KG1 (cell line): ENCODE measurements at places on chromosomes 1 and 21.

- DNase-seq = no peak
These were observed 32.1 kb upstream of the HIVEP3 start for GRCh38 chr1:41950820-41951219.

GRCh38 chr1:83760226-83761021, 238.5 kb downstream of the TTLL7 start:
- no peak for DNase-seq

DNA sequence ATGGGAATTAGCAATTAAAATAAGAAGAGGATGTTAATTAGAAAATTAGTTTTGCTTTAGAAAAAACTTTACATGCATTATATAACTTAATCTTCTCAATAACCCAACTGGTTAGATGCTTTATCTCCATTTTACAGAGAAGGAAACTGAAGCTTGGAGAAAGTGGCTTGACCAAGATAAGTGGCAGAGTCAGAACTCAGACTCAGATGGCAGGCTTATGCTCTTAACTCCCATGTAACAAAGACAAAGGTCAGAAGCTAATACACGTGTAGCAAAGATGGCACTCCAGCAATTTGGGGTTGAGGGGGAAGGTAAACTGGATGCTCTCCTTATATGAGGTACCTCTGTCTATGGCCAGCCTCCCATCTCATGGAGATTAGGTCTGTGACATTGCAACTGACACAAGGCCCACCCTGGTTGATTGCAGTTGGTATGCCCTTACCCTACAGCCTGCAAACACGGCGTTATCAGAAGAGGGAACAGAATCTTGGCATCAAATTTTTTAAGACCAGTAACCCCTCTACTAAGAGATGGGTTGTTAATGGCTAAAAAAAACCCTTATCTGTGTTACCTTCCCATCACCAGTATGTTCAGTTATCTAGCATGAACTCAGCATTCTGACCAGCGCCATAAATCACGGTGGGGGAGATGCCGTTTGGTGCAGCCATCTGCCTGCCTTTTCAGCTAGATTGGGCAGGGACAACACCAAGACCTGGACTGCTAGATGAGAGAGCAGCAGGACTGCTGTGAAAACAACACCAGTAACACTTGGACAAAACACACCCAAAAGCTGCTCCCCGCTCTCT, 97.0 kb downstream of the UBR4 start:
- DNase-seq = no peak

- no peak for DNase-seq
These were observed 20.8 kb upstream of the TSNAX start for GRCh38 chr1:231507476-231508355.

DNA sequence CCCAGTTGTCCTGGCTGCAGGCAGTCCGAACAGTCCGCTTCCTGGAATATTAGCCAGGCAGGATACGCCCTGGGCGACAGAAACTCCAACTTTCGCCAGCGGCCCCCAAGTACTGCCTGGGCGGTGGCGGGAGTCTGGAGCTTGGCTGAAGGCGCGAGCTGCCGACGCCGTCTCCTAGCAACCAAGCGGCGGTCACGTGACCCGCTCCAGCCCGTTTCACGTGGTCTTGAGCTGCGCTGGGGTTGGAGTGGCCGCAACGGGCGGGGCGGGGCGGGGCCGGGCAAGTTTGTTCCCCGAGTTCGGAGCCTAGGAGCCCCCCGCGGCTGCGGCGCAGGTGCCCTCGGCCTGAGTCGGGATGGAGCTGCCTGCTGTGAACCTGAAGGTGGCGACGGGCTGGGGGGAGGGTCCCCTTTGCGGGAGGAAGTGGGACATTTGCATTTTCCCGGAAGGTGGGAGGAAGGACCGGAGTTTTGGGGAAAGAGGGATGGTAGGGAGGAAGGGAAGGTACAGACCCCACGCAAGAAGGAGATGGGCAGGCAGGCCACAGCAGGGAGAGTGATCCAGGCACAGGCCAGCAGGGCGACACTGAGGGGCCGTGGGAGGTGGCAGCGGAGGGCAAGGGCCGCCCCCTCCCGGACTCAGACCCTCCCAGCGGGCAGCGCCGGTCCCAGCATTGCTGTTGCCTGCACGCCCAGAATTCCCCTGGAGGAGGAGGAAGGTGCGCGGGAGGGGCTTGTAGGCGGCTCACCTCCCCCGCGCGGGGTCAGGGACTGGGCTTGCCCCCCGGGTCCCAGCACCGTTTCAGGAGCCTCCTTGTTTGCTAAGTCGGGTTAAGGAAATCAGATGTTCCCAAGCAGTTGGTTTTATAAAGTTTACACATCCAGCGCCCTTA, at the start of gene AGTRAP:
Gene AGTRAP, plus strand, starts transcription at position 283 of the 892 bp plus-strand sequence. Its CDS starts 73 bp downstream, at position 356.
- peak; percentile 31 for DNase-seq

- DNase-seq = no peak
These were observed 64.3 kb upstream of the TTC34 start for GRCh38 chr1:2865571-2866421.

- no peak for DNase-seq
These were observed 39.6 kb downstream of the PTPRF start for GRCh38 chr1:43570277-43570676.

- DNase-seq = no peak
These were observed 64.4 kb upstream of the NEK2 start for GRCh38 chr1:211739671-211740411.

DNA sequence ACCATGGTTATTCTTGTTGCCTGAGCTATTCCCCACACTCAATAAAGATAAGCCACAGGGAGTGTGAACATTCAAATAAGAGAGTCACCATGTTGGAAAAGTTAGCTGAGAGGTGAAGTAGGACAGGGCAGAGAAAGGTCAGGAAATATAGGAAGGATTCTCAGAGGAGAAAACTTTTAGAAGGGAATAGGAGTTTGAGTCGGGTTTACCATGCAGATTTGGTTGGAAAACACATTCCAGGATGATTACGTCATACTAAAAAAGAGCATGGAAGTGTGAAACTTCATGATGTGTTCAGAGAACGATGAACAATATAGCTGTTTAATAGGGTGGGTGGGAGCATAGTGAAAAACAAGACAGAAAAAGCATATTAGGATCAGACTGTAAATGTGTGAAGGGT, 1125.3 kb upstream of the ADGRL2 start:
- DNase-seq = no peak

- no peak for DNase-seq
These were observed 14.2 kb downstream of the COL6A1 start for GRCh38 chr21:45995686-45996179.

DNA sequence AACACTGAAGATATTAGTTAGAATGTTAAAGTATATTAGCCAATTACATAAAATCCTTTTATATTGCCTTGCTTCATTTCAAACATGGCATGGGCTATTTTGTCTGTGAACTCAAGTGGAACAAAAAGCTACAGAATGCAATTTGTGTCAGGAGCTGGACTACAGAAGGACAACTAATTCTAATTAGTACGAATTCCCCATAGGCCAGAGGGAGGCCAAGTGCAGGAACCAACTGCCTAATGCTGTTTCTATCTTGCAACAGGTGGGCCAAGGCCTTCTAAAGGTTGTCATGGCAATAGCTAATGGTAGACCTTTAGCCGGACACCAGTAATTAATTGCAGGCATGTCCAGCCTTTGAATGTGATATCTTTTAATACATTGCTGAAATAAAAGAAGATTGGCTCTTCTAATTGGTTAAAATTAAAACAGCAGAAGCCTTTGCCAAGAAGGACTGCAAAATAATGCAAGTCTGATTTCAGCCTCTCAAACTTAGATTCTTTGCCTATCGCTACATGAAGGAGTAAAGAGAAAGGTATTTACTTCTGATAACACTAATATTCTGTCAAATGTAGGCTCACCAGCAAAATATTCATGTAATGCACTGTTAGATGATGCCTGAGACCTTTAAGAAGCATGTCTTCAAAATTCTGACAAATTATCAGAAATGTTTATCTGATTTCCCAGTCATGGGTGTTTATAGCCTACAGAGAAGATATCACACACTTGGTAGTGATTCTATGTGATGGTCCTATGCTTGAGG, 232.1 kb downstream of the LMO4 start:
- no peak for DNase-seq

DNA sequence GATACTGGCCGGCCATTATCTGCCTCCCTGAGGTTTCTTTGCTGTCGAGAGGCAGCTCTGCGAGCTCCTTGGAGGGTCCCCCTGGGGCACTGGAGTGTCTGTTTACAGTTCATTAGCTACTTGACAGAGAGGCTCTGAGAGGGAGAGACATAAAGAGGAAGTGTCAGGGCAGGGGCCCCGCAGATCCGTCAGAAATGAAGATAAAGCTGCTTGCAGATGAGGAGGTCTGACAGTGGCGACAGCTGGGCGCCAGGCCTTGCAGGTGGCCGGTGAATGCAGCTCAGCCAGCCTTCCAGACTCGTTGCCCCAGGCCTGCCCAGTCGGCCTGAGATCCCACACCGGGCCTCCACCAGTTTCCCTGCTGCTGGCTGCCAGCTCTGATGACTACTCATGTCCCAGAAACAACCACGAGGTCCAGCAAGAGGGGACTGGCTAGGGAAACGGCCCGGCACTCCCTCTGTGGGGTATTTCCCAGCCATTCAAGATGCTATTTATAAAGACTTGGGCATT, 84.7 kb downstream of the DISP3 start:
- peak; percentile 3 for DNase-seq

GRCh38 chr1:7510389-7510931, 260.6 kb upstream of the VAMP3 start:
- DNase-seq = no peak

DNA sequence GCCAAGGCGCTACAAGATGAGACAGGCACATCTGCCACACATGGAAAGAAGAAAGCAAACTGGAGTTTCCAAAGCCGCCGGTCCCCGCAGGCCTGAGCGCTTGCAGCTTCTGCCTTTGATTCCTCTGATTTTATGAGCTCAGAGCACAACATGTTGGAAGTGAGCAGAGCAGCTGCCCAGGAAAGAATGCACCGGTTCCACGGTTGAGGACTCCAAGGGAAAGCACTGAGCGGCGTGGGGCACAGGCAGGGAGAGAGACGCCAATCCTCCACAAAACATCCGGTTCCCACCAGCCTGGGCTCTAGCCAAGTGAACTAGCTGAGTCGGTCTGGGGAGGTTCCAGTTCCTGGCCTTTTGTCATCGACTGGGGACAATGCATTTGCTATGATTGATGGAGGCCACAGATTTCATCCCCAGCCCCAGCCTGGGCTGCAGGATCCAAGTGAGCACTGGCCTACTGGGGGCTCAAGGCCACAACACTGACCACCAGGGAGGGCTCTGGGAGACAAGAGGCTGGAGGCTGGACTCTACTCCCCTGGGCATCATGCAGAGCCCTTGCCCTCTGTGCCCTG, 253.1 kb upstream of the IRF2BP2 start:
- no peak for DNase-seq

DNA sequence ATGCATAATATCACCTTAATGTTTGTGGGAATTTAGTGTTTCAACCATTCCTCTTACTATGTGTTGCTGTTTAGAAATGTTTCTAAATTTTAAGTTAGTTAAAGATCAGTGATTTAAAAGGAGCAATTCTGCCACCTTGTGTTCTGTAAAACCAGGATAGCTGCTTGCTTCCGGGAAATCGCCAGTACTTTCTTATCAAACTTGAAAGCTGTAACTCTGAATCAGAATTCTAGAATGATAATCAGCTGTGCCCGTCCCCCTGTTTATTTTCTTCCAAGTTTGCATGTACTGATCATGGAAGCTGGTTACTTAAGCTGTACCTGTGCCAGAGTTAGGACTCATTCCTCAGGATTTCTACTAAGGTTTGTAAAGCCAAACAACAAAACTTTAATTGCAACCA, 656.4 kb downstream of the LTN1 start:
- DNase-seq = no peak

- no peak for DNase-seq
These were observed 26.6 kb downstream of the FAM78B start for GRCh38 chr1:166140251-166140650.

DNA sequence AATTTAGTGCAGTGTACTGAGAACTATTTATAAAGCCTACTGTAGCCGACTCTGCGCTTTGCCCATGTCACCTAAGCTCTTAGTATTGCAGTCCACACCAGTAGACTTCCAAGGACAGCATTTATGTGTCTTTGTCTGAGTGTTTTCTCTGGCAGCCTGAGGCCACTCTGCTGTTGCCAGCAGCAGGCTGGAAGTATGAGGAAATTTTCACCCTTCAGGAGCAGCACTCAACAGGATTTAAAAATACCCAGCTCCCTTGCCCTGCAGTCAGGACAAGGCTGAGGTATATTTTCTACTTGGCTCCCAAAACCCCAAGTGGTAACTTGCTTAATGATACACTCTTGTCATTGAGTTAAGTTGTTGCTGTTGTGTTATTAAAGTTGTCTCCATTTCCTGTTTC, 230.1 kb downstream of the SRGAP2C start:
- no peak for DNase-seq

DNA sequence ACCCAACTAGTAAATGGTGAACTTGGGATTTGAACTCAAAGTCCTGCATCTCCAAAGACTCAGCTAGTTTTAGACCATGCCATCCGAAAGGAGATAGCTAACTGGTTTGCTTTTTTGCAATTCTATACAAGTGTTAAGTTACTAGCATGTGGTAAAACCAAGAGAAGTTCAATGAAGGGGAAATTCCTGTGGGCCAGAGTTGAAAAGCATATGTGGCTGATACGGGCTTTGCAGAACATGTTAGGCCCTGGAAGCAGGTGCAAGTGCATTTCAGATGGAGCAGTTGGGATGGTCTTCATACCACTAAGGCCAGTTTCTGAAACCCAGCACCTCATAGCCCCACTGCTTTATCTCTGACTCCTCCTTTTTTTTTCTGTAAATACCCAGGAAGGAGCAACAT, 620.9 kb downstream of the PLPP3 start:
- no peak for DNase-seq

DNA sequence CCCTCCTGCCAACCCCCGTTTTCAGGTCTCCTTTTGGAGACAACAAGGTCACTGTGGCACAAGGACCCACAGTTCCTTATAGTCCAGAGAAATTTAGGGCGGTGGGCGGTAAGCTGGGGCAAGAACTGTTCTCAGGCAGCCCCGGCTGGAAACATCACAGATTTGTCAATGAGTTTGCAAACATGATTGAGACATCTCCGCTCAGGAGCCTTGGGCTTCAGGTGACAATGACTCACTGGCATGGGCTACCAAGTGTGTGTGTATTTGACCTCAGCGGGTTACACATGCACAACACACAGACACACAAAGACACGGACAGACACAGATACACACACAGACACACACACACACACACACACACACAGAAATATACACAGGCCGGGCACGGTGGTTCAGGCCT, 58.2 kb upstream of the ABCG1 start:
- no peak for DNase-seq

GRCh38 chr21:25965951-25966707, 204.4 kb downstream of the APP start:
- no peak for DNase-seq

- DNase-seq = no peak
These were observed 408.3 kb upstream of the NR5A2 start for GRCh38 chr1:199619223-199619622.

DNA sequence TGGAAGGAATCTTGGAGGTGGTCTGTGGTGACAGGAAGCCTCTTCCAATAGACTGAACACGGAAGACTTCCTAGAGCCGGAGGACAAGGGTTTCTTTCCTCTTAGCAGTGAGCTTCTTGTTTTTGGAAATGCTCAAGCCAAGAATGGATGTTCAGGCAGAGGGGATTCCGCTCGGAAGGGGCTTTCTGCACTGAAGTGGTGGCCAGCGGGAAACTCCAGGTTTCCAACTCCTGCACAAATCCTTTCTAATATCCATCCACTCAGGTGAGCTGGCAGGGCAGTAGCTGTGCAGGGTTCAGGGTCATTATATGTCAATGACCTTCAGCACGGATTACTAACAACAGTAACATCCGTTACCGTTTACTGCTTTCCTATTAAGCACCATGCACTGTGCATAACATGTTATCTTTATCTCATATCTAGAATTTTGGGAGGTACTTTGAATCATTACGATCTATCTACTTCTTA, 573 bp upstream of the CPT2 start:
- DNase-seq = peak; percentile 72
